ENCODE measurements at places on chromosomes 6 and 20.

- no peak for DNase-seq
Measured at GRCh38 chr6:161489626-161490306, 215.9 kb upstream of the AGPAT4 start.

GRCh38 chr6:135832166-135832565 is 19.3 kb upstream of the PDE7B start:
- DNase-seq, result no peak

DNA sequence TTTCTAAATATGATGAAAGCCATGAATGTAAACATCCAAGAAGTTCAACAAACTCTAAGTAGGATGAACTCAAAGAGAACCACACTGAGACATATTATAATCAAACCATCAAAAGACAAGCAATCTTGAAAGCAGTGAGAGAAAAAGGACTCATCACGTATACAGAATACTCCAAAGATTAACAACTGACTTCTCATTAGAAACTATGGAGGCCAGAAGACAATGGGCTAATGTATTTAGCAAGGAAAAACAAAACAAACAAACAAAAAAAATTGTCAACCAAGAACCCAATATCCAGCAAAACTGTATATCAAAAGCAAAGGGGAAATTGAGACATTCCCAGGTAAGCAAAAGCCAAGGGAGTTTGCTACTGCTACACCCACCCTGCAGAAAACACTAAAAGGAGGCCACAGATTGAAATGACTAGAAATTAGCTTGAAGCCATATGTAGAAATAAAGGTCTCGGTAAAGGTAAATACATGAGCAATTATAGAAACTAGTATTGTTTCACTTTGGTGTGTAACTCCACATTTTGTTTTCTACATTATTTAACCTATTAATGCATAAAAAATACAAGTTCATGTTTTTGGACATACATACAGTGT is 301.1 kb upstream of the QKI start:
- peak; percentile 17 for DNase-seq

- no peak for DNase-seq
Measured at GRCh38 chr6:72776456-72776855, 154.6 kb downstream of the KCNQ5 start.

DNA sequence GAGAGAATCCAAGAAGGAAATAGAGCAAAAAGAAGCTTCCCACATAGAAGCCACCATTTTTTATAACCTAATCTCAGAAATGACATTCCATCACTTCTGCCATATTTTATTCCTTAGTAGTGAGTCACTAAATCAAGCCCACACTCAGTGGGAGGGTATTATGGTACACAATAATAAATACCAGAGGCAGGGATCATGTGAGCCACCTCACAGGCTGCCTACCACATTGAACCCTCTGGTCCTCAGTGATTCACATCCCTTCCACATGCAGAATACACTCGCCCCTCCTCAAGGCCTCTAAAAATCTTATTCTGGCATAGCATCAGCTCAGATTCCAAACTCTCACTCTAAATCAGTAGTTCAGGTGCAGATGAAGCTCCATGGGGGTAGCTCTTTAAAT is 49.4 kb downstream of the TMC2 start:
- DNase-seq, result no peak

GRCh38 chr6:46104209-46104608 is 25.6 kb upstream of the ENPP4 start:
- no peak for DNase-seq
